ENCODE measurements at places on chromosomes 3 and 15. TPM values are rescaled to one million over a fixed set of nuclear protein-coding genes. Genes with fewer than 3 reads are reported as not detected.

Gene GOLGA8K
- 0.22 TPM for total RNA-seq

Gene TMCO5A
- total RNA-seq = not detected

Gene DNAH1
- 7.0 TPM for total RNA-seq

Gene GOLGA6D
- total RNA-seq = not detected

Gene CPLX3
- not detected for total RNA-seq

Gene PPM1L
- total RNA-seq = 15.6 TPM
